ENCODE measurements at places on chromosomes 3 and 15.

DNA sequence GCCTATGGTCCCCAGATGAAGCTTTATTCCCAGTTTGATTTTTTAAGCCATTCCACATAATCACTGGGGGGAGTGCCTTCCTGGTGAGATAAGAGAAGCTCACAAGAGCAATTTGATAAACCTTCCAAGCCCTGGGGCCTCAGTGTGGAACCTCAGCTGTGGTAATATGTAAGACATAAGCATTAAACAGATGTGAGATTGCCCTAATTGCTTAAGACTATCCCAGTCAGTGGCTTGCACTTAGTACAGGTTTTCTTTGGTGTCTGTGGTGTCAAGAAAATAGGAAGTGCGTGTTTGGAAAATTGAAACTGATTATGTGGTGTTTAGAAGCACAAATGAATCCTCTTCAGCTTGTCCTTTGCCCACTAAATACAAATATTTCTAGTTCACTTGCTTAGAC lies 54.3 kb downstream of the LRRN1 start:
- no peak for DNase-seq

DNA sequence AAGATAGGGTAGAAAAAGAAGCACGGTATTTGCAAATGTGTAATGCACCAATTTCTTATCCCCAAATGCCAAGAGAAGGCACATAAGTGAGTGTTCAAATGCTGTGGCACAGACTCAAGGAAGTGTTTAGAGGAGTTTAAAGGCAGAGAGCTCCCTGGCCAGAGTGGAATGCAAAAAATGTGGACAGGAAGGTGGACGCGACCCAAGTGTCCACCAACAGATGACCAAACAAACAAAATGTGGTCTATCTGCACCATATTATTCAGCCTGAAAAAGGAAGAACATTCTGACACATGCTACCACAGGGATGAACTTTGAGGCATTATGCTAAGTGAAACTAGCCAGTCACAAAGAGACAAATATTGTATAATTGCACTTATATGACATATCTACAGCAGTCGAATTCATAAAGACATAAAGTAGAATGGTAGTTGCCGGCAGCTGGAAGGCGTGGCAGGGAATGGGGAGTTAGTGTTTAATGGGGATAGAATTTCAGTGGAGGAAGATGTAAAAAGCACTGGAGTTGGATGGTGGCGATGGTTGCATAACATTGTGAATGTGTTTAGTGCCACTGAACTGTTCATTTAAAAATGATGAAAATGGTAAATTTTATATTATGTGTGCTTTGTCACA lies 126.6 kb downstream of the SRGAP3 start:
- DNase-seq = peak; percentile 3

DNA sequence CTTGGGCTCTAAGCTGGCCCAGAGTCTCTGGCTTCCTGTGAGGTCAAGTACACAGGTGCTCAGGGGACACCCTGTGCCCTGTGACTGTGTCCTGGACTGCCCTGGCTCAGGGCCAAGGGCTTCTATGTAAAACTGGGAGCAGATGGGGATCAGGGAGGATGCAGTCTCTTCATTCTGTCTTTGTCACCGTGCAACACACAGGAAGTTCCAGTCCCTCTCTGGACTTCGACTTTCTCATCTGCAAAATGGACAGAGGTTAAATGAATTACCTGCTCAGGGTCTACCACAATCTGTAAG lies 61.9 kb upstream of the TLE3 start:
- DNase-seq = no peak

- DNase-seq = no peak
Measured at GRCh38 chr15:43529587-43530345, 12.4 kb downstream of the MAP1A start.

DNA sequence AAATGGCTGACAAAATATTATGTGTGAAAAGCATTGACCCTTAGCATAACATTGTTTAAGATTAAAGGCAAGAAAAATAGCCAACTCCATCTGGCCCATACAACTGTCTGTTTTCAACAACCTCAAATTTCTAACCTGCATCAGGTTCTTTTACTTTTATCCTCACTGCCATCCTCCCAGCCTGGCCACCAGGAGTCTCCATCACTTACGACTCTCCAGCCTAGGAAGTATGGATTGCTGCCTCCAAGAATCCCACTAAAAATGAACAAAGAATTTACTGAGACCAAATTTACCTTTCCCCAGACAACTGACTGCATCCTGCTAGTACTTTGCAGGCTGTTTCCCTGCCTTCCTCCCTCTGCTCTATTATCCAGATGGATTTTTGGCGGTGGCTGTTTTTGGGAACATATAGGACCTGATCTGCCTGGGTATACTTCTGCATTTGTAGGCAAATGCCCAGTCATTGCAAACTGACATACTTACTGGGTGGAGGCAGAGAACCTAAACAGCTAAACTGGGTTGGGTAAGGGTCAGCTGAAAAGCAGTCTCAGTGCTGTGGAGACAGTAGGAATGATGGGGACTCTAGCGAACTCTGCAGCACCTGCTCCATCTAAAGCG lies 144.2 kb downstream of the GHSR start:
- DNase-seq = no peak

- peak; percentile 17 for DNase-seq
Measured at GRCh38 chr3:22098021-22098420, 347.0 kb upstream of the ZNF385D start.

DNA sequence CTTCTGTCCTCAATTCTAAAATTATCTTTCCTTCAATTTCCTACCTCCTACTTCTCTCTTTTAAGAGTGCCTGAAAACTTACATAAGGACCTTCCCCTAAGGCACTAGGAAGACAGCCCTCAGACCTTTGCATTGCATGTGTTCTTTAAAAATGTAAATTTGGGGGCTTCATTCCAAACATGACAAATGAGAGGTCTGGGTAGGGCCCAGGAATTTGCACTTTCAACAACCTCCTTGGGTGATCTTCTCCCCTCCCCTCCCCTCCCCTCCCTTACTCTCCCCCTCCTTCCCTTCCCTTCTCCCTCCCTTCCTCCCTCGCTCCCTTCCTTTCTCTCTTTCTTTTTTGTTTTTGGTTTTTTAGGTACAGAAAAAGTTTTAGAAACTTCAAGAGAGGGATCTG lies 18.7 kb downstream of the USF3 start:
- DNase-seq = no peak

- DNase-seq = no peak
Measured at GRCh38 chr3:176988795-176989194, 208.5 kb downstream of the TBL1XR1 start.
